ENCODE measurements at places on chromosomes 7 and 10.

- DNase-seq = no peak
Measured at GRCh38 chr7:100640517-100641440, 573 bp downstream of the TFR2 start.

DNA sequence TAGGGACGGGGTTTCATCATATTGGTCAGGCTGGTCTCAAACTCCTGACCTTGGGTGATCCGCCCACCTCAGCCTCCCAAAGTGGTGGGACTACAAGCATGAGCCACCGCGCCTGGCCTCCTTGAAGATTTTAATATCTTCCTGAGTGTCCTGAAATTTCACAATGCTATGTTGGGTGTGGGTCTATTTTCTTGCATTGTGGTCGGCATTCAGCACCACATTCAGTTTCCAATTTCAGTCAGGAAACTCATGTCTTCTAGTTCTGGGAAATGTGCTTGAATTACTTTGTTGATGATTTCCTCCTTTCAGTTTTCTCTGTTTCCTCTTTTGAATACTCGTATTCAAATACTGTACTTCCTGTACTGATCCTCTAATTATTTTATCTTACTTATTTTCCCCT is 49.3 kb upstream of the IL6 start:
- no peak for DNase-seq

DNA sequence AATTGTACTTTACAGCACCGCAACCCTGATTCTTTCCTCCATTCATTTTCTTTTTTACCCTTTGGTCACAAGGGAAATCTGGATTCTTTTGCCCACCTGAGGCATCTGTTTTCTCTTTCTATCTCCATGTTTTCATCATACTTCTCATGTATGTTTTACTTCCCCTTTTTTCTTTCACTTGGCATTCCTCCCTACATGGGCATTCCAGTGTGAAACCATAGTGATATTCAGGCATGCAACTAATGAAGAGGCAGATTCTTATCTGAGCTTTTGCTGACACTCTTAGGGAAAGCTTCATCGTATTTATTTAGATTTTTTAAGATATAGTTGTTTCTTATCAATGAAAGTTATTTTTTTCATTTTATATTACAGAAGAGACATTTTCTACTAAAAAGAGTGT is 405.2 kb upstream of the TEX47 start:
- no peak for DNase-seq

DNA sequence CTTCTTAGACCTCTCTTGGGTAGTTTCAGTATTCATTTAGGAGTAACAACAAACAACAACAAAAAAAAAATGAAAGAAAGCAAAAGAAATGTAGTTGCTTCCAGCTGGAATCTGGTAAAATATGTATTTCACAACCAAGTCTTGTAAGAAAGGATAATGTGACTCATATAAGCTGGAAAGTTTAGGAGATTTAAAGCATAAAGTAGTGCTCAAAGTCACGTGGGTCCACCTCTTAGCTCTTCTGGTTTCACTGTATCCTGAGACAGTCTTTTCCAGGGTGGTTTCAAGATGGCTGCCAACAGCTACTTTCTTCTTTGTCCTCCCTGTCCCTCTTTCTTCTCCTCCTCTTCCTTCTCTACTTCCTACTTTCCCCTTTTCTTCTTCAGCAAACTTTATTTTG is 69.5 kb upstream of the CDK13 start:
- no peak for DNase-seq

GRCh38 chr7:150406567-150407421 is 27.7 kb downstream of the ZNF775 start:
- DNase-seq = no peak
